Activated T-cell treated with anti-CD3 and anti-CD28 coated beads for 48 hours (primary cell): ENCODE measurements at places on chromosomes 2 and 18.

GRCh38 chr2:167890739-167891138, 356.7 kb downstream of the STK39 start:
- DNase-seq, result no peak

DNA sequence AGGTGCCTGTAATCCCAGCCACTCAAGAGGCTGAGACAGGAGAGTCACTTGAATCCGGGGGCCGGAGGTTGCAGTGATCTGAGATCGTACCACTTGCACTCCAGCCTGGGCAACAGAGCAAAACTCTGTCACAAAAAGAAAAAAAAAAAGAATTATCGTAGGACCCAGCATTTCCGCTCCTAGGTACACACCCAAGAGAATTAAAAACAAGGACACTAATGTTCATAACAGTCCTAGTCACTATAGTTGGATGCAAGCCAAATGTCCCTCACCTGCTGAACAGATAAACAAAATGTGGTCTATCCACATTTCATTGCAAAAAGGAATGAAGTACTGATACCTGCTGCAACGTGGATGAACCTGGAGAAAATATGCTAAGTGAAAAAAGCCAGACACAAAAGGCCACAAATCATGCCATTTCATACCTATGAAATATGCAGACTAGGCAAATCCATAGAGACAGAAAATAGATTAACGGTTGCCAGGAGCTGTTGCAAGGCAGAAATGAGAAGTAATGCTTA, 21.2 kb downstream of the ADRA2B start:
- DNase-seq, result no peak

DNA sequence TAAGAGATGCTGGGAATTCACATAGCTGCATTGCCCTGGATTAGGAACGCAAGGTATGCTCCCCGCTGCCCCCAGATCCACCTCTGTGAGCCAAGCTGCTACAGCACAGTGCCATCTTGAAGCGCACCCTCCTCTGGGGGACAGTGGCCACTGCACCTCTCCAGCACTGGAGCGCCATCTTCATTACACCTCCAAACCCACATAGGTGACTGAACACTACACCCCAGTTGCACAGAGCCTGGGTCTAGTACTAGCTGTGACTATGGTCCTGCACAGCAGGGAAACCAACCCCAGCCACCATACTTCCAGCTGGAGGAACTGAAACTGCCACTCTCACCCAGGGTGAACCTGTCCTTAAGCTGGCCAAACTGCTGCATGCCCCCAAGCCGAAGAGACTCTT, 84.6 kb downstream of the TMEM237 start:
- DNase-seq, result no peak

- DNase-seq, result no peak
These were observed 28.0 kb upstream of the DDX18 start for GRCh38 chr2:117786520-117786919.

DNA sequence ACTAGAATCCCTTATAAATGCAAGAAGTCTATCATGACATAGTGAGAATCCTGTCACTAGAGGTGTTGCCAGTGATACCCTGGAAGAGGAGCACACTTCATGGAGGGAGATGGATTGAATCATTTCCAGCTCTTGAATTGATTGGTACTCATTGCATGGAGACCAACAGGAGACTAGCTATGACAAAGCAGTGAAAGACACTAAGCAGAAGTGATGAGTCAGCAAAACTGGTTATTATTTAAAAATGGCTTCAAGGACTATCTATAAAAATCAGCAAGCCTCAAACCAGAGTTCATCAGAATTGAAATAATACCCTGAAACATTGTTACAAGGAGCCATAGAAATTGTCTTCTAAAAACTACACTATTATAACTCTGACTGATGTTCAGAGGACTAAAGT, 200.3 kb downstream of the PDE11A start:
- DNase-seq, result no peak

GRCh38 chr2:118971245-118972122, 29.5 kb downstream of the MARCO start:
- DNase-seq, result no peak

- peak; percentile 62 for DNase-seq
These were observed at the start of gene CRIM1 for GRCh38 chr2:36355151-36355889. TSS of gene CRIM1 (plus strand) at chr2:36355778. CDS start at chr2:36356293, 515 bp downstream.

- DNase-seq, result no peak
These were observed 602 bp downstream of the SNX17 start for GRCh38 chr2:27370816-27371620.

- DNase-seq, result no peak
These were observed 25.2 kb downstream of the FAM228A start for GRCh38 chr2:24199968-24200590.

DNA sequence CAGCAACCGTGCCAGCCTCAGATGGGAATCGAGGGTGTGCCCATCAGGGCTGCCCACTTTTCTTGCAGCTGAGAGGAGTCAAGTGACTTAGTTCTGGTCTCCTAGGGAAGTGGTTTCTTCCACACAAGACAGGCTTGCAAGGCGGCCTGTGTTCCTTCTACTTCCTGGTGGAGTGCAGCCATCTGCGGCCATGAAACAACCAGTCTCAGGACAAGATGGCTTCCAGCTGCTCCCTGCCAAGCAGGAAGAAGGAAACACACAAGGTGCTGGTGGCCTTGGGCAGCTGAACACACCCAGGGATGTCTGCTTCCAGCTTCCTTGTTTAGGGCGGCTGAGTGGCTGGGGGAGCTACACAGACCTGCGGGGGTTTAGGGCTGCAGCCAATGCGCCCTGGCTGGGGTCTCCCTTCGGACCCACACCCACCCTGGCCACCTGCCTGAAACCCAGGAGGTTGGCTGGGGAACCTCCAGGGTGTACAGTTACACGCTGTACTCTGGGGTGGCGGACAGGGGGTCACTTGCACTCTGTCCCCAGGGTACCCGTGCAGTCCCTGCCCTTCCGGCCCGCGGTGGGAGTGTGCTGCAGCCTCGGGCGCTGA, 34.7 kb downstream of the PTPN18 start:
- no peak for DNase-seq

- no peak for DNase-seq
These were observed 190.3 kb downstream of the C1D start for GRCh38 chr2:67872481-67872880.

DNA sequence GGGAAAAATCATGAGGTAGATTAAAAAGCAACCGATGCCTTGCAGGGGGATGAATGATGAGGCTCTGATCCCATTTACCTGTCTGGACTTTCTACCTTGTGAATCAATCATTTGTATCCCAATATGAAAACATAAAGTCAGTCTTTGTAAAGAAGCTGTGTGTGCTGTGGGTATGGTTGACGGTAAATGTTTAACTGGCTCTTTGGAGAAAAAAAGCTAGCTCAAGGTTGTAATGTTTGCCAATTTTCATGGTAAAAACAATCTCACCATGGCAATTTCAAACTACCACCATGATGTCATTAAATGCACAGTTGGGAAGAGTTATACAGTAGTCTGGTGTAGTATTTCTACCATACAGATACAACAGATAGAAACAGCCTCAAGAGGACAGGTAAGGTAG, 14.6 kb downstream of the TTR start:
- no peak for DNase-seq

GRCh38 chr18:10851824-10852319, 297.5 kb downstream of the PIEZO2 start:
- DNase-seq, result no peak

DNA sequence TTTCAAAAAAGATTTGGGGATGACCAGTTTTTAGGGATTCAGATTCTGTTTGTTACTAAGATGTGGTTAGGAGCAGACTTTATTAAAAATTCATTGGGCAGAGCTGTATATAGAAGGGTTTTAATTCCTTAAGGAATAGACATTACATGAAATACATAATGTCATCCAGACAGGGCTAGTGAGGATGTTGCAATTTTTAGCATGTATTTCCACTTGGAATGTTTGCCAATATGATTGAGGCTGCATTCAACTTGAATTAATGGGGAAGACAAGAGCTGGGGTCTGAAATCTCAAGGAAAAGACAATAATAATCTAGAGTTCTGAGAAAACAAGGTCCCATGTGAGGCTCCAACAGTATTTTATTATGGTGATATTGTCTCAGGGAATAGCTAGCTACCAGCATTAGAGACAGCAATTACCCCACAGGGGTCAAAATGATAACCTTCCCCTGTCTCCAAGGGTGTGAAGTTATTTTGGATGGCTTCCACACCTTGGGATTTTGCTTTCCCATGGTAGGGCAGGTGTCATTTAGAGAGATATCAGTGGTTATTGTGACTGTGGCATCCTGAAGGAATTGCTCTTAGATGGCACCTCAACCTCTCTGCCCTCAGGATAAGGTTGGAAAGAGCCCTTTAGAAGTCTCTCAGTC, 60.2 kb downstream of the VSNL1 start:
- DNase-seq, result no peak

DNA sequence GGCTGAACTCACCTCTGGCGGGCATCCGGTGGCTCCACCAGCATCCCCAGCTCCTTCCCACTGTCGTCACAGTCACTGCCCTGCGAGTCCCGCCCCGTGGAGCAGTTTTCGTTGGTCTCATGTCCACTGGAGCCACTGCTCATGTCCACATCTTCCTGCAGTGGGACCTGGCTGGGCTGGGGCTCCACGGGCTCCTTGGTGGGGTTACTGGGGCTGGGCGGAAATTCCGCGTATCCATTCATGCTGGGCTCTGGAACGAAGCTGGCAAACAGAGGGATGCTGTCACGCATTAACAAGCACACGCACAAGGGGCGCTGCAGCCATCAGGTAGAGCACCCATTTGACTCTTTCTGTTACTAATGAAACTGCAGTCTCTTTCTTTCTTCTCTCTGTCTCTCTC, 10.7 kb downstream of the PER2 start:
- no peak for DNase-seq

GRCh38 chr2:43484323-43484930, 111.4 kb downstream of the THADA start:
- DNase-seq, result no peak

DNA sequence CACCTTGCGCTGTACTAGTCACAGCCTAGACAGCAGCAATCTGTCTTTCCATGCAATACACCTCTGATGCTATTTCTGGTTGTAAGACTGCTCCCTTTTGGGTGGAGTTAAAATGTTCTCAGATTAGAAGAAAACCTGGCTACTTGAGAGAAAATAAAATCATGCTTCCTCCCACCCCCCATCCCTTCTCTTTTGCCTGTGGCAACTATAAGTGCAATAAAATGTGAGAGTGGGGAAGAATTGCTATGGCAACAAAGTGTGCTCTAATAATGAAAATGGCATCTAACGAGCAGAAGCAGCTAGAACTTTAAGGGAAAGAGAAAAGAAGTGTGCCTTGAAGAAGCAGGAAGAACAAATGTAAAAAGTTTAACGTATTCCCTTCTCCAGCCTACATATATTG, 464.2 kb upstream of the FSHR start:
- no peak for DNase-seq
